ENCODE measurements at places on chromosomes 4 and X. TPM values are rescaled to one million over a fixed set of nuclear protein-coding genes. Genes with fewer than 3 reads are reported as not detected.

- peak; percentile 26 for DNase-seq
These were observed 5.1 kb upstream of the CXCL9 start for GRCh38 chr4:76012388-76012801.

- DNase-seq: peak; percentile 68
These were observed 2.4 kb upstream of the PCDH10 start for GRCh38 chr4:133146574-133147241.

GRCh38 chr4:70936200-70936787 is 34.1 kb downstream of the MOB1B start:
- DNase-seq: no peak

GRCh38 chrX:69185886-69186285 is 20.6 kb upstream of the PJA1 start:
- DNase-seq: no peak

GRCh38 chrX:17555846-17556245 is 180.8 kb downstream of the NHS start:
- no peak for DNase-seq

- no peak for DNase-seq
These were observed 21.3 kb downstream of the FGF2 start for GRCh38 chr4:122847931-122848330.

DNA sequence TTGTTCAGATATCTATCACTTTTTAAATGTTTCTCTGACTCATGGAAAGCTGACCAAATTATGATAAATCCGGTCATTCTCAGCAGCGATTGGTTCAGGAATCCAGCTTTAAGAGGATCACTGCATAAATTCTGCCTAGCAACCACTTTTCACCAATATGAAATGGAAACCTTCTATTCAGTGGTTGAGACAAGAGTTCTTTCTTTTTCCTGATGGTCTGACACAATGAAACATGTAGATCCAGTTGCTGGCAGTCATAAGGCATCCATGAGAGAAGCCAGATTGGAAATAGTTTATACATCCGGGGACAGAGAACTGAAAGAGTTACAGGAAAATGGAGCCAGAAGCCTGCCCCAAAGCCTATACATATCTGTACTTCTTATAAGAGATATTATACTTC is 27.2 kb downstream of the MAB21L2 start:
- DNase-seq: no peak

DNA sequence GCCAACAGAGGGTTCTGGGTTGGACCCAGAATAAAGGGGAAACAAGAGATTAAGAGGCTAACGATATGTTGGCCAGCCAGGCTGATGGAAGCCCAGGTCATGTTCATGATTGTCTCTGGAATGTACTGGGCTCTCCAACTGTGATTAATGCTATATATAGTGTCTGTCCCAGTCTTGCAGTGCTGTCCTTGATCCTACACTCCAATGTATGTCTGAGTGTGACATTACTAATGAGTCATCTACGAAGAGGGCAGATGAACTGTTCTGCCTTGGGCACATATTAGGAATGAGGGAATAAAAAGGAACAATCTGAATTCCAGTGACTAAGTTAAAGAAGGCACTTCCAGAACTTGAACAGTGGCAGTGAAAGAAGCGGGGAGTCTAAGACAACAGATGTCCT is 142.1 kb downstream of the PDGFRA start:
- no peak for DNase-seq

GRCh38 chr4:40909363-40909876 is 159.7 kb downstream of the NSUN7 start:
- peak; percentile 96 for DNase-seq

DNA sequence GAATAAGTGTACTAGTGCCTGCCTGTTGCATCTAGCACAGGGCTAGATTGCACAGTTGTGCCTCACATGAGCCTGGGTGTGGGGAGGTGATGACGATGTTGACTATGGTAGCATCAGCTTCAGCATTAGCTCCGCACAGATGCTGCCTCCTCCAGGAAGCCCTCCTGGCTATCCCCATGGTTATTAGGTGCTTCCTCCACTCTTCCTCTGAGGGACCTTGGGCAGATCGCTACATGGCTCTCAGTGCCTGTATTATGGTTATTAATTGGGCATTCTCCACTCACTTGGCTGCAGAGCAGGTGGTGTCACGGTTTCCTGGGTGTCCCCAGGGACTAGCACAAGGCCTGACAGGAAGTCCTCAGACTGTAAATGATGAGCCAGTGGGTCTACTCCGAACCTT is 325.6 kb downstream of the ARHGAP10 start:
- no peak for DNase-seq

DNA sequence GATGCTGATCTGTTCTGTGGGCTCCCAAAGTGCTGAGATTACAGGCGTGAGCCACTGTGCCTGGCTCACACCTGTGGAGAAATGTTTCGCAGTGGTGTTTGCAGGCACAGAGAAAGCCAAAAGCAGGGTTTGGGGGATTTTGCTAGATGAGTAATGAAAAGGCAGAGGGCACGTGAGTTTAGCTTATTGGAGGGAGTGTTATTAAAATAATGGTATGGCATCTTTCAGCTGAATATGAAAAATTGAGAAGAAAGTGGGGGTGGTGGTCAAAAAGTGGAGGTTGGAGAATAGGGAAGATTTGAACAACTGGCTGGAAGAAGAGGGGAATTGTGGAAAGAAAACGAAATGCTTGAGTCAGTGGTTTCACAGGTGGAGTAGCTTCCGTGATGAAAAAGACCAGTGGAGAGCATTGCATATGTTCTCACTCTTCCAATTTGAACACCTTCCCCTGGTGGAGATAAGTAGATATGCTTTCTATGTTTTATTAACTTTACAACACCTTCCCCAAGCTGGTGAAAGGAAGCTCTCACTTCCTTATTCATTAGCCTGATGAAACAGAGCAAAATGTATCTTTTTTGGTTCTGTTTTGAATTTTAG is 1.1 kb upstream of the CHST7 start:
- DNase-seq: no peak

GRCh38 chrX:46144566-46144965 is 400.7 kb downstream of the ZNF674 start:
- no peak for DNase-seq

DNA sequence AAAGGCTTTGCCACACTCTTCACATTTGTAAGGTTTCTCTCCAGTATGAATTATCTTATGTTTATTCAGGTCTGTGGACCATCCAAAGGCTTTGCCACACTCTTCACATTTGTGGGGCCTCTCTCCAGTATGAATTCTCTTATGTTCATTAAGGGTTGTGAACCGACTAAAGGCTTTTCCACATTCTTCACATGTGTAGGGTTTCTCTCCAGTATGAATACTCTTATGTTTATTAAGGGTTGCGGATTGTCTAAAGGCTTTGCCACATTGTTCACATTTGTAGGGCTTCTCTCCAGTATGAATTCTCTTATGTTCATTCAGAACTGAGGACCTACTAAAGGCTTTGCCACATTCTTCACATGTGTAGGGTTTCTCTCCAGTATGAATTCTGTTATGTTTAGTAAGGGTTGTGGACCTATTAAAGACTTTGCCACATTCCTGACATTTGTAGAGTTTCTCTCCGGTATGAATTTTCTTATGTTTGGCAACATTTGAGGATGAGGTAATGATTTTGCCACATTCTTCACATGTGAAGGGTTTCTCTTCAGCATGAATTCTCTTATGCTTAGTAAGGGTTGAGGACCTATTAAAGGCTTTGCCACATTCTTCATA is 33.7 kb downstream of the ZNF732 start:
- no peak for DNase-seq

DNA sequence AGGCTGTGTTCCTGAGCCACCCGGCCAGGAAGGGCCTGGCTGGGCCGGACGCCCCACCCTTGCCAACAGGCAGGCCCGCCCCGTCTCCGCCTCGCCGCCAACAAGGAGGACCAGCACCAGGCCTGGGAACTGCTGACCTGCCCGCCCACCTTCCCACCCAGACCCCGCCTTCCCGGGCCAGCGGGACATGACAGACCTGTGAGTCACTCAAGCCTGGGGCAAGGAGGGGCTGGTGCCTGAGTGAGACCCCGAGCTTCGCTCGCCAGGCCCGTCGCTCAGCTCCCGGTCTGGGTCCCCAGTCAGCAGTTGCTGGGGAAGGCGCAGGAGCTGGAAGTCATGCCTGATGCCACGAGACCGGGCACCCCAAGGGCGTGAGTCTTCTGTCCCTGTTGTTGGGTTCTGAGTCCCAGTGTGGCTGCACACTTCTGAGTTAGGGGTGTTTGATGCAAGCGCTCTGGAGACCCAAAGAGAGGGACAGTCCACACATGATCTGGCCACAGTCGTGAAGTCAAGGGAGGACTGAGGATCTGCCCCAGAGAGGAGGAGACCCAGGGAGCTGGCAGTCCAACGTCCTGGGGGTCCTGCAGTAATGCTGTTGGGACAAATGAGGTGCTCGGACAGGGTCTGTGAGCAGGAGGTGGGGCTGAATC is at the start of gene DNASE1L1:
TSS of gene DNASE1L1 (minus strand) at position 33 of the 650 bp plus-strand sequence. CDS start 3,686 bp downstream, outside the sequence.
- DNase-seq: peak; percentile 92

The USP17L20 gene
- total RNA-seq: not detected

The HTN1 gene
- not detected for total RNA-seq

The APOOL gene
- total RNA-seq: 9.7 TPM

The AKAP4 gene
- not detected for total RNA-seq

The PABPC5 gene
- total RNA-seq: 2.0 TPM

The CORIN gene
- 0.28 TPM for total RNA-seq

The CUL4B gene
- total RNA-seq: 39.3 TPM

Data from dermis blood vessel endothelial cell (primary cell).